ENCODE measurements at places on chromosomes 7 and 10.

GRCh38 chr7:128833148-128833945 lies 3.1 kb downstream of the FLNC start:
- peak; percentile 93 for DNase-seq

GRCh38 chr7:158812684-158813083 lies 16.6 kb downstream of the ESYT2 start:
- no peak for DNase-seq

GRCh38 chr10:11243425-11244222 lies 226.0 kb downstream of the CELF2 start:
- DNase-seq, result no peak

- no peak for DNase-seq
Measured at GRCh38 chr7:3021825-3022224, 21.8 kb downstream of the CARD11 start.

GRCh38 chr7:15888090-15888489 lies 201.6 kb upstream of the MEOX2 start:
- DNase-seq, result no peak

GRCh38 chr10:61758433-61758832 lies 95.7 kb downstream of the CABCOCO1 start:
- DNase-seq, result no peak

GRCh38 chr10:103849212-103849877 lies 6.0 kb downstream of the SH3PXD2A start:
- no peak for DNase-seq

- DNase-seq, result peak; percentile 9
Measured at GRCh38 chr7:33645104-33645503, 260.2 kb upstream of the BMPER start.

GRCh38 chr10:96683710-96684109 lies 36.6 kb downstream of the PIK3AP1 start:
- DNase-seq, result no peak

DNA sequence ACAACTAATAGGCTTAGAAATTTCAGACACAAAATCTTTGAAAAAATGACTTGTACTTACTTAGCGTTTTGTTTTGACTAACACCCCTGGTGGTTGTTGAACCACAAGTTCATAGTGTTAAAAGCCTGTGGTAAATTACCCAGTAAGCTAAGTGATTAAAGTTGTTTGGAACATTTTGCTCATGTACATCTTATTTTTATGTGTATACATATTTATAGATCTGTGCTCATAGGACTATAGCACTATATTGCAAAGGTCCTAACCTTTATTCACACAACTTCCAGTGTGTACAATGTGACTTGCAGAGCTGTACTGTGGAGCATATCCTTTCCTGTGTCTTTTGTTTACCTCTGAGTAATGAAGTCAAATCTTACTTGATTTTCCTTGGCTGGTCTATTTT lies 79.6 kb downstream of the BMPR1A start:
- DNase-seq, result no peak

DNA sequence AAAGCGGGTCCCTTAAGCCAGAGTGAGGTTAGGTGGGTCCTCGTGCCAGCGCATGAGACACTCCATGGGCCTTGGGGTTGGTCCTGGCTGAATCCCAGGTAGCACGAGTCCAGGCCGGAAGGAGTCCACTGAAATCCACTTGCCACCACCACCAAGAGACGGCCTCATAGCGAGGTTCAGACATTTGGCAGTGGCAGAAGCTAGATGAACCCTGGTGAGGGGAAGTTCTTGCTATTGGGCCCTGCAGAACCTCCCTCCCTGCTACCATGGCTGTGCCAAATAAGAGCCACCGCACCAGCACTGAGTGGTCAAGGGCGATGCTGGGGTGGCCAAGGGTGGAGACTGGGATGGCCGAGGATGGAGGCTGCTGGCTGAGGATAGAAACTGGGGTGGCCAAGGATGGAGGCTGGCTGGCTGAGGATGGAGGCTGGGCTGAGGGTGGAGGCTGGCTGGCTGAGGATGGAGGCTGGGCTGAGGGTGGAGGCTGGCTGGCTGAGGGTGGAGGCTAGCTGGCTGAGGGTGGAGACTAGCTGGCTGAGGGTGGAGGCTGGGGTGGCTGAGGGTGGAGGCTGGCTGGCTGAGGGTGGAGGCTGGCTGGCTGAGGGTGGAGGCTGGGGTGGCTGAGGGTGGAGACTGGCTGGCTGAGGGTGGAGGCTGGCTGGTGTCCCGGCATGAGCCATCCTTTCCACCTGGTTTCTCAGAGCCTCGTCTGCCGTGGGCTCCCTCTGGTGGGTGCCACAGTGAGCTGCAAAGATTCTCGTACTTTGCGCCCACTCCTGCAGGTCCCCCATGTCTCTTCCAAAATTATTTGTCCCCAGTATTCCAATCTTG lies 88.2 kb downstream of the ELFN1 start:
- DNase-seq, result no peak

DNA sequence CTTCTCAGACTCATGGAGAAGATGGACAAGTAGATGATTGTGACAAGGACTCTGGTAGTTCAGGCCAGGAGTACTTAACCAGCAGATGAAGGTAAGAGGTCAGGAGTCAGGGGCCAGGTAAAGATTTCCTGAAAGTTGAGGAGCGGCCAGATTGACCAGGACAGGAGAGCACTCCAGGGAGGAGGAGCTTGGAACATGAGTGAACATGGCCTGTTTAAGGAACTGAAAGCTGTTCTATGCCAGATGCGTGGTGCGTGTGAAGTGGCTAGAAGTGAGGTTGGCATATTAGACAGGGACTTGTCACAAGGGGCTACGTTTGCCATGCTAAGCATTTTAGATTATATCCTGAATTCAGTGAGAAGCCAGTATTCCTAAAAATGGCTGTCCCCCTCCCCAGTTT lies 157.2 kb downstream of the WNT2 start:
- DNase-seq, result no peak

GRCh38 chr7:95843286-95843685 lies 70.9 kb downstream of the DYNC1I1 start:
- DNase-seq, result no peak

DNA sequence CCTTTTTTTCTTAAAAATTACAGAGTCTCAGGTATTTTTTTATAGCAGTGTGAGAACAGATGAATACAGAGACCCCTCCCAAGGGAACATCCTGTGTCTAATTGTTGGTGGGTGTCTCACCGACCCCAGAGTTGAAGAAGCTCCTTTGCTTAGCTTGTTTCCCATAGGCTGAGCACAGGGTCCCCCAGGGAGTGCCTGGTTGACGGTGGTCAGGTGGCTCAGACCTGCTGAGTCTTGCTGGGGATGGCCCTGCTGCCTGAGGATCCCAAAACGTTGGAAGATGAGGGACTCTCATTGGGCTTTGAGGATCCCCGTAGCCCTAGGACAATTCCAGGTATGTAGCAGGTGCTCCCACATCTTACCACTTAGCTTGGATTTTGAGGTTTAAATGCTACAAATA lies 19.5 kb downstream of the SCART1 start:
- DNase-seq, result no peak

DNA sequence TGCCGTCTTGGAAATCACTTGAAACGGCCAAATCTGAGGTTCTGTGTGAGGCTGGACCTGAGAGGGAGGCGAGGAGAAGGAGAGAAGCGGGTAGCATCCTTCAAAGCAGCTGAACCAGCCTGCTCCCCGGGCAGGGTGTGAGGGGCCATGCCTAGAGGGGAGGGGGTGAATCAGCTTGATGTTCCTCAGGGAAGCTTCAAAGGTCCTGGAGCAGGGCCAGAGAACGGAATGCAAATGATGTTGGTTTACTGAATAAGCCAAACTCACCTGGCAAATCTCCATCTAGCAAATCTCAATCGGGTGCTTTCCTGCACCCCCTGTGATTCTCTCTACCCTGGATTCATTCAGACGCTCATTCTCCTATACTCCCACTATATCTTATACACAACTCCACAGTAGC lies 226.9 kb downstream of the WDR11 start:
- no peak for DNase-seq

GRCh38 chr10:23344241-23344841 lies at the start of gene C10orf67:
TSS of gene C10orf67 (minus strand) at chr10:23344797. CDS start at chr10:23344774, 23 bp downstream.
- peak; percentile 88 for DNase-seq

DNA sequence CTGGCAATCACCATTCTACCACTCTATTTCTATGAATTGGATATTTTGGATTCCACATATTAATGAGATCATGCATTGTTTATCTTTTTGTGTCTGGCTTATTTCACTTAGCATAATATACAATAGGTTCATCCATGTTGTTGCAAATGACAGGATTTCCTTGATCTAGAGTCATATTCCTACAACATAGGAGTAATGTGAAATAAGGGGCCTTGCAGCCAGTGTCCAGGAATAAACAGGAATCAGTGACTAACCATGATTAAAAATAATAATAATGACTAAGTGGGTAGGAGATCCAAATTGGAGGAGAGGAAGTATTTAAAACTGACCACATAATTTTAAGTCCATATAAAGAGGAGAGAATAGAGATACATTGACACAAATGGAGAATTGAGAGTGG lies 49.9 kb downstream of the SCIN start:
- DNase-seq, result no peak

DNA sequence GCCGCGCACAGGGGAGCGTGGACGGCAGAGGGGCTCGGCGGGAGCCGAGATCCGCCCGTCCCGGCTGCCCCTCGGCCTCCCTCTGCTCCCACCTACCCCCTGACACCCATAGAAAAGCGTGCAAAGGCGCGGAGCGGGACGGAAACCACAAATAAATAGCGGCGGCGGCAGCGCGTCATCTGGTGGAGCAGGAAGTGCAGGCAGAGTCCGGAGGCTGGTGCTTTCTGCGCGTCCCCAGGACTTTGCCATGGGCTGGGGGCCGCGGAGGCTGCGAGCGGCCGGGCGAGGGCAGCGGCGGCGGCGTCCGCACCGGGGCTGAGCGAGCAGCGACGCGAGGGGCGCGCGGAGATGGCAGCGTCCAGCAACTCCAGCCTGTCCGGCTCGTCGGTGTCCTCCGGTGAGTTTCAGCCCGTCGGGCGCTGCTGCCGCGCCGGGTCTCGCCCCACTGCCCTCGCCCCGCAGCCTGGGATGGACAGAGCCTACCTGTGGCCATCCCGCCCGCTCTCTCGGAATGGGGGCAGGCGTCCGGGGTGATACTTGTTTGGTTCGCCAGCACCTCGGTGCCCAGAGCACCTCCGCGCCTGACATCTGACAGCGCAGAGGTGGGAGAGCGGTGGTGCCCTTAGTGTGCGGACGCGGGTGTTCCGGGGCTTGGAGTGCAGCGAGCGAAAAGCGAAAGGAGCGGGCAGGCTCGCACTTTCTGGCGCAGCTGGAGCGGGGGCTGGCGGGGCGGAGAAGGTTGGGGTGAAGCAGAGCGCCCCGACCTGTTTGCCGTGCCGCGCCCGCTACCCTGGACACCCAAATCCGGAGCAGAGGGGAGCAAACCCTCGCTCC lies at the start of gene CHN2:
TSS of gene CHN2 (plus strand) at position 182 of the 834 bp plus-strand sequence.
- peak; percentile 87 for DNase-seq

- no peak for DNase-seq
Measured at GRCh38 chr7:95004618-95005247, 97.3 kb downstream of the PPP1R9A start.

DNA sequence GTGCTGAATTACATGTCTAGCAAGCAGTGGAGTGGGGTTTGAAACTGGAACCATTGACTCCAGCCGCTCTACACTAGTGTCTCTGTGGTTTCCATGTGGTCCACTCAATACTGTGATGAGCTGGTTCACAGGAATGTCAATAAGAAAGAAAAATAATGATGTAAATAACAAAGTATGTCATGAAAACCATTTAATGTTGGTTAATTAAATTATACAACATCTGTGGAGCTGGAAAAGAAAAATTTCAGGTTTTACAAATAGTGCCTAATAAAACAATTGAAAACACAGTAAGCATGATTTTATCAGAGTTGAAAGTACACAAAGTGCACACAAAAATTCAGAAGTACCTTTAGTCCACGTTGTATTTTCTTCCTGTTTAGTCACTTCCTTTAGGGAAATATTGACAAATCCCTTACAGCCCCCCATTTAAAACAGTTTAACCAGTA lies 28.7 kb upstream of the NAMPT start:
- no peak for DNase-seq

GRCh38 chr7:142418326-142418725 lies 160.5 kb upstream of the PRSS58 start:
- DNase-seq, result no peak

DNA sequence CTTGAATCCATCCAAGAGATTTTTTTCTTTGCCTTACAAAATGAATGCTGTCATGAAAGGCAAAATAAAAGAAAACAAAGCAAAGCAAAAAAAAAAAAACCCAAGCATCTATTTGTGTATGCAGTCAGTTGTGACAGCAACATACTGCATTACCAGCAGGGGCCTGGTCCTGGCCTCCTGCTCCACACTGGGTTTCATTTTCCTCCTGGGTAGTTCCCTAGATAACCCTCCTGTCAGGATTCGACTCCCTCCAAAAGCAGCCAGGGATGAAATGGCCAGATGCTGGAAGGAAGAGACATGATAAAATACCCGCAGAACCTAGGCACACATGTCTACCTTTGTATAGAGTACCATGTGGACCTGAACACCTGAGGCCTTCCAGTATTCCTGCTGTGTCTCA lies 148.6 kb downstream of the NRCAM start:
- DNase-seq, result peak; percentile 42

GRCh38 chr10:974038-974784 lies 14.0 kb upstream of the GTPBP4 start:
- no peak for DNase-seq

GRCh38 chr10:89281606-89282395 lies 20.0 kb upstream of the IFIT2 start:
- DNase-seq, result no peak

DNA sequence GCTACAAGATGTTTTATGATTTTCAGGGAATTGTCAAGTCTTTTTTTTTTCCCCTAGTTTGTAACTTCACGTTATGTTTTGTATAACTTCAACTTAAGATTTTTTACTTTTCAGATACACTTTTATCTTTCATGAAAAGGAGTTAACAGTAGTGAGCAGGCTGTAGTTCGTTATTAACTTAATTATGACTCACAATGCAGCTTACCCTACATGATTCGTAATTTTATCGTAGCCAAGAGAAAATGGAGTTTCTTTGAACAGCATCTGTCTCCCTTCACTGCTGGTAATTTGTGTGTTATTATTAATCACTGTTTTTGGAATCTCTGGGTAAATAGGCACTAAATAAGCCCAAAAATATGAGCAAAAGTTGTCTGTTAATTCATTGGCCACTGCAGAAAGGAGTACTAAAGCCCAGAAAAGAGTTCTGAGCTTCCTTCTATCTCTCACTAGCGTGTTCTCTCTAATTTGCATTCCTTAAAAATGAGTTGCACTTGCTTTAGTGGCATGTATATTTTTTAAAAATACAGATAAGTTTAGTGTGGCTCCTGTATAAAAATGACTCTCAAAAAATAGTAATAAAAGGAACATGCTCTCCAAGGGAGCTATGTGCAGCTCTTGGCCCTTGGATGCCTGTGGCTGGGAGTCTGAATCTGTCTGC lies 36.1 kb downstream of the RALA start:
- no peak for DNase-seq

DNA sequence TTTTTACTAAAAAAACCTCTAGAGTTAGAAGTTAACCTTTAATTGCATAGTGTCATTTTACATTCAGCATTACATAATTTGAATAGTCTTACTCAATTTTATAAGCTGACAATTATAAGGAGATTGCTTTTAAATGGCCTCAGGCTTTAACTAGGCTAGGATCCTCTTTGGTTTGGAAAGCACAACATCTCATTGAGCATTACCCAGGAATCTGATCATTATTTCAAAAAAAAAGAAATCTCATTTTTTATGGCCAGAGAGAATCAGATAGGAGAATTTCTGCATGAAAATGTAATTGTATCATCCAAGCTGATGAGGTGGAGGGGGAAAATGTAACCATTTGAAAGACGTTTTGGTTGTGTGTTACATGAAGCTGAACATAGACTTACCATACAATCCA lies 324.9 kb upstream of the POT1 start:
- DNase-seq, result no peak
